Stimulated activated CD4-positive, alpha-beta T cell treated with anti-CD3 and anti-CD28 coated beads, Interleukin-1b, Interleukin-23, amount 100 ng/mL, for 24 hours (primary cell): ENCODE measurements at places on chromosomes 3 and 15.

DNA sequence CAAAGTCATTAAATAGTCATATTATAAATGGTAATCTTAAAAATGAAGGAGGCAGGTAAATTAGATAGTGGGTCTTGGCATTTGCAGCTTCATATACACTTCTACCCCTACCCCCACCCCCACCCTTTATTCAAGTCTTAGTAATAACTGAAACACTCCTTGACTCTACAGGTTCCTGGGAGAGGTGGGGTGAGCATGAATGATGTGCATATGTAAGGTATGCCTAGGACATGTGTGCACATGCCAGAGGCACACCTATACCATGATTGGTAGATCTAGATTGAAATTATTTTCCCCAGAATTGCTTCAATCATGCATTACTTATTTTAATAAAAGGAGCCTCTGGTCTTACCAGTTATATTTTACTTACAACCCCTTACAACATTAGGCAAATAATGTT is 40.1 kb upstream of the PDCD6IP start:
- no peak for DNase-seq

DNA sequence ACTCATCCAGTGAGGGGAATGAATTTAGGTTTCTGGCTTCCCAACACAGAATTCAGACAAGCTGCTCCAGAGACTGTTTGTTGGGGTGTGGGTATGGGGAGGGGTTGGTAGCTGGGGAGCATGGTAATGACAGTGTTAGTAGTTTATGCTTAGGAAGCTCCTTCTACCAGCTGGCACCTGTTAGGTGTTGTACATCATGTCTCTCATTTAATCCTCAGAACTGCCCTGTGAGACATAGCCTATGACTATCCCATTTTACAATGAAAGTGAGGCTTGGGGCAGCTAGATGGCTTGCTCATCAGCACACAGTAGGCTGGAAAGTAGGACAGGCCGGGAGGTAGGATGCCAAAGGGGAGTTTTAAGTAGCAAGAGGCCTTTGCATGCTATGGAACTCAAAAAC is 2.5 kb downstream of the EIF4E3 start:
- no peak for DNase-seq

DNA sequence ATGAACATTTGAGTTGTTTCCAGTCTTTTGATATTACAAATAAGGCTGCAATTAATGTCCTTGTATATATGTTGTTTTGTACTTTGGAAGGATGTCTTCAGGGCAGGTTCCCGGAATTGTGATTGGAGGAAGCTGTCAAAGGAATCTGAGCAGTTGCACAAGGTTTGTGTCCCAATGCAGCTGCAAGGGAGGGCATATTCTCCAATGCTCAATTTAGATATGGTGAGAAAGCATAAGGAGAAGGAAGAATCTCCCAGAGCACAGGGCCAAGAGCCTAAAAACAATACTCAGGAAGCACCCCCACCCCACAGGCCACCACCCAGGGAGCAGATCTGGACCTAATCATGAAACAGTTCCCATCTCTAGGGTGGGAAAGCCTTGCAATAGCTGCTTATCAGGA is 228.0 kb upstream of the LRRFIP2 start:
- no peak for DNase-seq

GRCh38 chr15:91973481-91973880 is 120.0 kb downstream of the SLCO3A1 start:
- DNase-seq: no peak

- DNase-seq: no peak
Measured at GRCh38 chr3:169886671-169887070, 16.9 kb upstream of the LRRC31 start.
